ENCODE measurements at places on chromosomes 11 and 22.

DNA sequence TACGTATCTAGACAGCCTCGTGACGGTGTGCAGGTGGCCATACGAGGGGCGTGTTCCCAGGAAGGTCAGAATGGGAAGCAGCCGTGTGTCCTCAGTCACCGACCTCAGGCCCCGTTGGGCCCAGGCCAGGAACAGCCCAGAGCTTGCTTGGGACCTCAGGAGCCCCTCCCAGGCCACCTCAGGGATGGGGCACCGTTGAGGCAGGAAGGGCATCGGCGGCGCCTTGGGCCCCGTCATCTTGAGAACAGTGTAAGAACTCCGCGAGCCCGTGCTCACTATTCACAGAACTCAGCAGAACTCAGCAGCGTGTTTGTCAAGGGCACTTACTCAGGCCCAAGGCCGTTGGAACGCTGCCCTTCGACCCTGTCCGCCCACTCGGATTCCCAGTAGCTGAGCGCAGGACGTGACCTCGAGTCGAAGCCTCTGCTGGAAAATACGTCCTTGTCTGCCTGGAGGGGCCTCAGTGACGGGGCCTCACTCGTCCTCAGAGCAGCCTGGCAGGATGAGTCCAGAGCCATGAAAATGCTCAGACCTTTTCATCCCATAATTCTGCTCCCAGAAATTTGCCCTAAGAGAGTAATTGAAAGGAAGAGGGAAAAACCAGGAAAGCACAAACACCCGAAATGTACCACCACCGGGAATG lies 1134.8 kb downstream of the BRD1 start:
- no peak for DNase-seq

GRCh38 chr11:32894149-32894827 lies 1.7 kb downstream of the QSER1 start:
- peak; percentile 25 for DNase-seq

DNA sequence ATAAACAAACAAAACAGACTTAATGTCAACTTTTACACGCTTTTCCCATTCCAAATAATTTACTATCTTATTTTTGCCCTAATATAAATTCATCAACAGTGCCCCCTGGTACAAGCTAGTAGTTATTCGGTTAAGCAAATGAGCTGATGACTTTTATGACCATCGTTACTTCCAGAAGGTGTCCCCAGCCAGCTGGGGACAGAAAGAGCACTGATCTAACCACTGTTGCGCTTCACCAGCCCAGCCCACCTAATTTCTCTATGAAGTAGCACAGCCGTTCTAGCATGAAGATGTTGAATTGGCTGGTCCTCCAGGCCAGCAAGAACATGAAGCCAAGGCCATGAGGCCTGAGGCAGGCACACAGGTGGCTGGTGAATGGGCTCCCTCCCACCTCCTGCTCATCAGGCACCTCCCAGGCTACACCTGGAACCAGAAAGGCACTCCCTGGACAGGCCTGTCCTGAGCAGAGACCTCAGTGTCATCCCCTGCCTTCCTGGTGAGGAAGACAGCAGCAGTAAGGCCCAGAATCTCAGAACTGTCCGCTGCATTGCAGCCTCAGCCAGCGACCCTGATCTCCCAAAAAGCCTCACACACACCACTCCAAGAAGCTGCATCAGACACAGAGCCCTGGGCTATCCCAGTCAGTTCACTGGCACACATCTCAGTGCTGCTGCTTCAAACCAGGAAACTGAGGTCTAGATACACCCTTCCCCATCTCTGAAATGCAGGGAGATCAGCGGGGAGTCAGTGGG lies 12.9 kb downstream of the GNB1L start:
- no peak for DNase-seq

- no peak for DNase-seq
Measured at GRCh38 chr11:8757047-8757446, 74.5 kb downstream of the RPL27A start.

DNA sequence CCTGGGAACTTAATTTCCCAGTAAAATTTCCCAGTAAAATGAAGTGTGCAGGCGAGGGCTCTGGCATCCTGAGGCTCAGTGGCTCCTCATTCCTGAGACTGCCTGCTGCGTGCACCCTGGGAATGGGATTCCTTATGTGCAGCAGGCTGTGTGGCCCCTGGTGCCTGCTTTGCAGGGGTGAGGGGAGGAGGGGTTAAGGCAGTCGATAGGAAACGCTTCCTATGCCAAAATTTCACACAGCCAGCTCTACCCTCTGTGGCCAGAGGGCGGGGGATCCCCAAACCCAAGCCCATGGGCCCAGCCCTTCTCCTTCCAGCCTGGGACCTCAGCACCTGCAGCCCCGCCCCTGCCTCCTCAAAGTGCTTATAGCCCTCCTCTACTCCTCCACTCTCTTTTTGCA lies 12.1 kb upstream of the BAIAP2L2 start:
- DNase-seq, result no peak

DNA sequence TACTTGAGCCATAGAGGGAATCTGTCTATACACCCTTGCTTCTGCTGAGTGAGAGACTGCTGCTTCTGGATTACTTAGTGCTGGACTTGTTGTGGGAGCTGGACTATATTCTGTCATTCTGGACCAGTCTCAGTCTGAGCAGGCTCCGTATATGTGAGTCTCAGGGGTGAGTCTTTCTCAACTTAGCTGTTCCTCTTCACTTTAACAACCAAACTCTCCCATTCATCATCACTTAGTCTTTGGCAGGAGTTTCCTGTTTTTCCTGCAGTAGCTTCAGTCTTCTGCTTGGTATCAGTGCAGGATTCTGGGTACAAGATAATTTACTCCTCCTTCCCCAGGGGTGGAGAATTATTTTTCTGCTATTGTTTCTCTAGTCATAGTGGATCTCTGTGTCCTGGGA lies 779.5 kb downstream of the METTL15 start:
- DNase-seq, result no peak

DNA sequence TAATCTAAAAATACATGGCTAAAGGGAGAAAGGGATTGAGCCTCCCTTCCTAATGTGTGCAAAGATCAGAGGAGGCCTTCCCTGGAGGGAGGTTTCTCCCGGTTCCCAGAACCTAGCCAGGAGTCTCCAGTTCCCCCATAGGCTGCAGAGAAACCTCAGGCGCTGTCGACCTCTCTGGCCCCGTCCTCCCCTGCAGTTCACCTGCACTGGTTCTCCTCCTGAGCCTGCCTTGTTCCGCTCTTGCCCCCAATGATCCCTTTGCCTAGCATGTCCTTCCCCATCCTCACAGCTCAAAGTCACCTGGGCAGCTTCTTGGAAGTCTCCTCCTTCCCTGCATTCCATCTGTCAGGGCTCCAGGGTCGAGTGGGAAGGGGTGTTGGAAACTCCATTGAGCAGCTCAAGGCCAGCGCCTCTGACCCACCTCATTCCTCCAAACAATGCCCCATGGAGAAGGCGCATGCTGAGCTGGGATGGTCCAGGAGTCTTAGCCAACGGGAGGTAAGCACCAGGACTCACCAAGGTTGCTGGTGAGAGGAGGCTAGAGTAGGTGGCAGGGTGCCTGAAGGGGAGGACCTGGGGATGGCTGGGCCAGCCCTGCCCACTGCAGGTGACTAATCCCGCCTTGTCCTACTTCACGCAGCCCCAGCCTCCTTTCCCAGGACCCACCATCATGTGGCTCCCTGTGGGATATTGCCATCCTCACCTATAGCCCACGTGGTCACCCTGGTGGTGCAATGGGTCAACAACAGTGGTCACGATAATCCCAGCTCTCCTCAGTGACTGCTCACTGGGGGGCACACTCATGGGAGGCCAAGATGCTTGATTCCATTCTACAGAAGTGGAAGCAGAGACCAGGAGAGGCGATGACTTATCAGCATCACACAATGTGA lies 15.4 kb downstream of the RSPH14 start:
- no peak for DNase-seq

- DNase-seq, result no peak
Measured at GRCh38 chr11:83862691-83863090, 576.5 kb upstream of the CCDC90B start.

Data from nucleus accumbens (tissue), 56 donors.